Activated CD8-positive, alpha-beta memory T cell treated with anti-CD3 and anti-CD28 coated beads, Interleukin-2, amount 50 U/mL, for 4 hours (primary cell): ENCODE measurements at places on chromosomes 4 and X.

GRCh38 chr4:66629927-66630326 is 915.4 kb downstream of the CENPC start:
- DNase-seq = no peak

- no peak for DNase-seq
Measured at GRCh38 chrX:112470551-112470950, 209.2 kb downstream of the LHFPL1 start.

GRCh38 chr4:144289667-144290428 is 149.3 kb upstream of the GYPA start:
- DNase-seq = no peak

DNA sequence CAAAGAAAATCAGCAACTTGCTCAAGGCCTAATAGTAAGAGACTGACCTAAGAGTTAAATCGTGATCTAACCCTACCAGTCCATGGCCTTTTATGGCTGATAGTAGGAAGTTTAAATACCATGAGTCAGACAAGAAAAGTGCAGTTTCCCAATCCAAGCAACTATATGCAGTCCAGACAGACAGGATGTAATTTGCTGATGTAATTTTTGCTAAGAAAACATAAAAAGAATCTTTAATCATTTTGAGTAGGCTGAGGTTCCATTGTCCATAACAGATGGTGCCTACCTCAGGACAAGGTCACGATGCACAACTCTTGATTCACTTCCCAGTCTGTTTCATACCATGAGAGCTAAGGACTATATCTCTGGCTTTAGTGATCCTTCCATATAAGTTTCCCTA is 317.5 kb upstream of the GRIA3 start:
- no peak for DNase-seq

DNA sequence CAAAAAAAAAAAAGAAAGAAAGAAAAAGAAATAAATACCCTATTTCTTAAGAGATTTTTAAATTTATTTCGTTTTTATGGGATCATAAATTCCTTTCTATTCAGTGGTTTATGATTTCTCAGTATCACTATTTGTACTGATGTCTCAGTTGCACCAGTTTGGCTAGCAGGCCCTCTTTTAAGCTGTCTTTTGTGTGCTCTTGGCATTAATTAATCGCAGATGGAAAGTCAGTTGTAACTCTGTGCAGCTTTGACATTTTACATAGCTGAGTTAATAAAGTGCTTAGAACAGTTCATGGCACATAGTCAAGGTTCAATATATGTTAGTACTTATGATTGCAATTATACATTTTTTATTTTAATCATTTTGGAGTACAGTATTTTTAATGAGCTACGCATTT is 123.7 kb upstream of the NUDT6 start:
- no peak for DNase-seq

- no peak for DNase-seq
Measured at GRCh38 chr4:48266781-48267180, 2.9 kb downstream of the TEC start.

DNA sequence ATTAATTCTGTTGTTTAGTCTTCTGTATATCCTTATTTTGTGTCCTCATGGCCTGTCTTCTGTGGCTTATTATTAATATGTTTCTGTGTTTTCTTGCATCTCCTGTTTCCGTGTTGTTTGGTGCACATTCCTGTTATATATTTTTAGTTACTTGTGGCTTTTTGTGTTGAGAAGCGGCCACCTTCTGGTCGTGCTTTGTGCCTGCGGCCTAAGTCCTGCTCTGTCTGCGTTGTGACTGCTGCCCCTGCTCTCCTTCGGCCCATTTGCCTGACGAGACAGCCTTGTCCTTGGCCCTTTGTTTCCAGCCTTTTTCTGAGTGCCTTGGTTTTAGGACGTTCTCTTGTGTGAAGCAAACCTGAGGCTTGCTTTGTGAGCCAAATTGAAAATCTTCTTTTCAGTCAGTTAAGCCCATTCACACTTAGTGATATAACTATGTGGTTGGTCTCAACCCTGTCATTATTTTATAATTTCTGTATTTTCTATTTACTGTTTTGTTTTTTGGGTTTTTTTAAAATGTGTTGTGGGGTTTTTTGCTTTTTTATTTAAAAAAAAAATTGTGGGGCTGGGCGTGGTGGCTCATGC is 43.8 kb downstream of the TNIP2 start:
- no peak for DNase-seq

DNA sequence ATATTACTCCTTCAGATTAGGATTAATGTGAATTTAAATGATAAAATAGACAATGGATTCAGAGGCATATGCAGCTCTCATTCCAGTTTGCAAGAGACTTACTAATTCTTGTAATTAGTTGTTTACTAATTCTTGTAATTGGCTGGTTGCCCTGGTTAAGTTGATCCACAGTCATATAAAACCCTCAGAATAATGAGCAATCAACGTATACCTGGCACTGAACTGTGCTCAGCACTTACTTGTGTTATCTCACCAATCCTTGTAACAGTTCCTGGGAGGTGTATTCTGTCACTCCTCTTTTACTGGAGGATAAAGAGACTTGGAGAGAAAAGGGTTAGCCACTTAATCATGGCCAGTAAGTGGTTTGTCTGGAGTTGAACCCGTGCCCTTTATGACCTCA is 10.5 kb downstream of the HERC5 start:
- no peak for DNase-seq

GRCh38 chrX:33218819-33219218 is 7.5 kb upstream of the DMD start:
- no peak for DNase-seq

- no peak for DNase-seq
Measured at GRCh38 chrX:102959471-102959870, 22.4 kb downstream of the RAB40AL start.

- no peak for DNase-seq
Measured at GRCh38 chr4:20086067-20086798, 165.5 kb upstream of the SLIT2 start.

DNA sequence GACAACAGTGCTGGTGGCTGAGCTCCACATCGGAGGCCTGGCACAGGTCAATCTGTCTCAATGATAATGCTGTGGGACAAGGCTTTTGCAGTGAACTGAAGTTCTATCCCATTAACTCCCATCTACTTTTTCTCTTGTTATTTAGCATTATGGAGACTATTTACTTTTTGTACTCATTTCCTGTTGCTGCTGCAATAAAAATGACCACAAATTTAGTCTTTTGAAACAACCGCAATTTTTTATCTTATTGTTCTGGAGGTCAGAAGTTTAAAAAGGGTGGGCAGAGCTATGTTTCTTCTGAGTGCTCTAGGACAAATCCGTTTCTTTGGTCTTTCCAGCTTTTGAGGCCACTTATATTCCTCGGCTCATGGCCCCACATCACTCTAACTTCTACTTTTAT is 111.0 kb upstream of the PITX2 start:
- DNase-seq = no peak

DNA sequence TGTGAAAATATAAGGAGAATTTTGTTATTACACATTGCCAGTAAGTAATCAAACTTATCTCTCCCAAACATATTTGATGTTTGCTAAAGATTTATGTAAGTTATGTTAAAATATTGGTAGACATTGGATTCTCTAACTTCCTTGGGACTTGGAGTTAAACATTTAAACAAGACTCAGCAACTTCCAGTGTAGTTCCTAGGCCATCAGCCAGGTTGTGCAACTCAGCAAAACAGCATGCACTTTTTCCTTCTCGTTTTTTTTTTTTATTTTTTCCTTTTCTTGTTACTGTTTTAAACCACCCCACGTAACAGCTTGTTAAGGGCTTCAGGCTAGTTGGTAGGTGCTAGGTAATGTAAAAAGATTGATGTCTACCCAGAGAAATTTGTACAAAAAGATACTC is 510.4 kb downstream of the ANKRD50 start:
- no peak for DNase-seq

DNA sequence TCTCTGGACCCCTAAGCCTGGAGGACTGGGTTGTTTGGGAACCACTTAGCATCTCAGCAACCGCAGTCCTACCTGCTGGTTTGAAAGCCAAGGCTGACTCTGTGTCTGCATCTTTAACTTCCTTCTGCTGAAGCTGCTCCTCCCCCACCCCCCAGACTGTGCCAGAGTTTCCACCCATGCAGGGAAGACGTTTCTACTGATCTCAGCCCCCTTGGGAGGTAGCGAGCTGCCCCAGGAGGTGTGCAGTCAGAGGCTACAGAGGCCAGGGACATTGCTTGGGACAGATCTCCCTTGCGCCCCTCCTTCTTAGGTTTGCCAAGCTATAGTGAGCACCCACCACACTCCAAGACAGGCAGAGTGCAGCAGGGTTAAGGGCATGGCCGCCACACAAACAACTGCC is 4.7 kb upstream of the FATE1 start:
- DNase-seq = no peak

GRCh38 chr4:124152132-124152531 is 560.4 kb downstream of the ANKRD50 start:
- no peak for DNase-seq

DNA sequence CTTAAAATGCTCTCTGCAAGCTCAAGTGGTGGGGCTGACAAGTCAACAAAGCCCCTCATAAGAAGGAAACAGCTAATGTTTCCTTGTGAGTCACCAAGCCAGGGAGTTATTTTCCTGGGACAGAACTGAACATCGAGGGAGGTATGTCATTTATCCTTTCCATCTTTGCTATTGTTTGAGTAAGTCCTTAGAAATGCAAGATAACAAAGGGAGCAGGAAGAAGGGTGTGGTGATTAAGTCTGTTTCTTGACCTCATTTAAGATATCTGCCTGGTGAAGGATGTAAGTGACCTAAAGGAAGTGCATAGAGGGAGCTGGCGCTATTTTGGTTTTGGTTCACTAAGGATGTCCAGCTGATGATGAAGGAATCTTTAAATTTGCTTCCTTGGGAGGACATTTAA is 39.9 kb downstream of the ATG4A start:
- DNase-seq = no peak

DNA sequence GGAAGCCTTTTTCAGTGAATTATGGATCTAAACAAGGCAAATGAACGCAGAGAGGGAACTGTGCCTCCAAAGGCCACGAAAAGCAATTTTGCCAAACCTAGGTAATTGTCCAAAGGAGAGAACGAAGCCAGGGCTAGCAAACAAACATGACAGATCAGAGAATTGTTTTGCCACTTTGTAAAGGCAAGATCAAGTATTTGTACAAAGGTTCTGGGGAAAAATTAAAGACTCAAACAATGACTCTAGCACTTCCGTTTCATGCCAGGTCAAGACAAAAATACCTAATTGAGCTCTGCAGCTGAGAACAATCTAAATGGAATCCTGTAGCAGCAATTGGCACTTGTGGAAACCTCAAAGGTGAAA is 8.5 kb downstream of the RBM47 start:
- no peak for DNase-seq

DNA sequence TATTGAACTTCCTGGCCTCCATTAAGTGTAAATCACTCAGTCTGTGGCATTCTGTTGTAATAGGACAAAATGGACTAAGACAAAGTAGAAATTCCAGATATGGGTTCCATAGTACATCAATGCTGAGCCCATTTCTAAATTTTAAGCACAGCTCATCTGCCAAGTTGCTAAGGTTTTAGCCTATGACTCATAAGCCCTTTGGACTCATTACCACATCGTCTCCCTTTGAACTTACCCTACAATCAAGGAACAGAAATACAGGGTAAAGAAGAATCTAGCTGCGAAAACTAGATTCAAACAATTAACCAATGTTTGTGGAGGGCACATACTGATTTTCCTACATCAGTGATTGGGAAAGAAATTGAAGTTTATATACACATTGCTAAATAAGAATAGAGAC is 31.8 kb downstream of the NAA11 start:
- DNase-seq = no peak

- DNase-seq = no peak
Measured at GRCh38 chr4:88599298-88599697, 7.0 kb downstream of the HERC3 start.

DNA sequence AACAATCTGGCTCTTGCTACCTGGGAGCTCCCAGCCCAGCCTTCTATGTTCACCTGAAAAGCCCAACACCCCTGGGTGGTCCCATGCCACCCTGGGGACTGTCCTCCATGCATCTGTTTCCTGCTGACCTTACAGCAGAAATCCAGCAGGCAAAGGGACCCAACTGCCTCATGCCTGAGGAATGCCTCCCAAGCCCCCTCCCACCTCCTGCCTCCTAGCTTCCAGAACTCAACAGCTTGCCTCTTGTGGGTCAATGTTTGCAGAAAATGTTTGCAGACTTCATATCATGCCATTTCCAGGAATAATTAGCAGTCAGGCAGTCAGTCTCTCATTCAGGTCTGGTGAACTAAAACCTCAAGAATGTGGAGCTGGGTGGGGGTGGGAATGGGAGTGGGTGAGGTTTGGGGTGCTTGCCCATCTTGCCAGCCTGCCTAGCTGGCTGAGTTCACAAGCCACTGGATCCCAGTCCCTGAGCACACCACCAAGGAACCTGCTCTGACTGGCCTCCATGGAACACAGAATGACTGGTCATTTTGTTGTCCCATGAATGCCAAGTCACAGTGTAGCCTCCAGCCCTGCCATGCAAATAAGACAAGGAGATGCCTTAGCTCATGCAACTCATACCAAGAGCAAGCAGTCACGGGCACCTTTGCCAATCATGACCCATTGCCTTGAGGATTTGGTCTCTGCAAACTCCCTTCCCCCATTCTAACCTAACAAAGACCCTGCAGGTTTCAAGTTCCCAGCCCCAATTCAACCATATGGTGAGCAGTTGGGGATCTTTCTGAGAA is 12.1 kb upstream of the PLAC1 start:
- DNase-seq = no peak

DNA sequence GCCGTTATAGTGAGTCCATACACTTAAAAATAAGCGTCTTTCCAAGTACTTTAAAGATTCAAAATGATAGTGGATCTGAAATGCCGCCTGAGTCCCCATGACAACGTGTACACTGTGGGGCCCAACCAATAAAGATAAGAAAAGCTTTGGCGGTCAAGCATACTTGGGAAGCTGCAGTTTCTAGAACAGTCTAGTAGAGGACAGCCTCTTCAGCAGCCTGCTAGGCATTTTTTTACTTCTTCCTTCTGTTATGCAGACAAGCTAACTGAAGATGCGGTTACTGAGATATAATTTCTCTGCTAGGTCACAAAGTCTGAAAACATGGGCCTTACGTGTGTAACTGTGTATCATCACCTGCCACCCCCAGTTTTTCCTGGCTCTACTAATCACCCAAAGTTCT is 402 bp upstream of the UPRT start:
- no peak for DNase-seq

DNA sequence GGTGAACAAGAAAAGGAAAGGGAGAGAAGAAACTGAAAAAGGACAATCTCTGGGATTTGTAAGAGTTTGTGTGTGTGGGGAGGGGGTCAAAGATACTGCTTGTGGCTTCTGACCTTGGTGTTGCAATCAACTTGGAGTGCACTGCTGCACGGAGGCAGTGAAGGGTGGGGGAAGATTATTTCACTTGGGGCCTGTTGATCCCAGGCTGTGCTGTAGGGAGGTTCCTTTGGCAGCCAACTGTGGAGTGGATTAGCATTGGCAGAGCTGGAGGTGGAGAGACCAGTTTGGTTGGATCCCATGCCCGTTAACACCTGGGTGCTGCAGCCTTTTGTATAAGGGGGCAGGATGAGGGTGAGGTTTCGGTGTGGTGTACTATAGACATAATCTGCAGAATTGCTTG is 38.2 kb downstream of the AFF1 start:
- DNase-seq = no peak
